H4 (cell line): ENCODE measurements at places on chromosomes 3 and 15.

DNA sequence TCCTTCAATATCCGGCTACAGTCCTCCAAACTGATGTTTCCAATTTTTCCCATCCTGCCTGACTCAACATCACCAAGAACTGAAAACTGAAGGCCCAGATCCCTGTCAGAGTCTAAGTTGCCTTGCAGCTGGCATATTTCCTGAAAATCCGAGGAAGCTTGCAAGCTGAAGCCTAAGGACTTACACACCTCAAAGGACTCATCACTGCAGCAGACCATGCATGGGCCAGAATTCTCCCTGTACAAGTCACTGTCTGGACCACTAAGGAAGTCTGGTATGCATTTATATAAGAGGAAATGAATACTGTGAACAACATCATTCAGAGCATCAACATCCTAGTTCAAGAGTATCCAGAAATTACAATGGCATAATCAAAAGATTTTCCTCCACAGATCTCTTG lies 548.8 kb upstream of the MDFIC2 start:
- no peak for DNase-seq

GRCh38 chr3:116111765-116112164 lies 333.5 kb downstream of the LSAMP start:
- no peak for DNase-seq

GRCh38 chr15:50381438-50381837 lies 26.4 kb upstream of the GABPB1 start:
- DNase-seq: no peak

GRCh38 chr15:84111575-84111974 lies 124.0 kb upstream of the GOLGA6L4 start:
- DNase-seq: no peak

GRCh38 chr15:92655178-92655995 lies at the start of gene FAM174B:
Gene FAM174B (minus strand): TSS chr15:92655775.
- no peak for DNase-seq

DNA sequence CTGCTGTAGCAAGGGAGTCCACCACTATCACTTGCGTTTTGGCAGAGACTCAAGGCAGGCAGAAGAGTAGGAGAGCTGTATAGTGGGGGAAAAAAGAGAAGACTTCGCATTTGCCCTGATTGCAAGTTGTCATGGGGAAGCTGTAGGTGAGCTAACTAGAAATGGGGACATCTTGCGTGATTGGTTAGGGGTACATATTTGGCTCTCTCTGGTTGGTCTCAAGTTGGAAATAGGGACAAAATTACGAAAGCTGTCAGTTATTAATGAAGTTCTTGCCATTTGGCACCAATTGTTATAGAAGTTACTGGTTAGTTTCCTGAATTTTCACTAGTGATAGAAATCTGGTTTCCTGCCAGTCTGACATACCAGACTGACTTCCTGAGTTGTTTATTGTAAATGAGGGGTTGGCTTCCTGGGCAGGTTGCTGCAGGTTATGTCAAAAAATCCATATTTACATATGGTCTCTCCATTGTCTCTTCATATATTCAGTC lies 8.2 kb upstream of the SENP7 start:
- no peak for DNase-seq

- peak; percentile 87 for DNase-seq
Measured at GRCh38 chr3:4426782-4427344, 40.2 kb downstream of the SUMF1 start.

DNA sequence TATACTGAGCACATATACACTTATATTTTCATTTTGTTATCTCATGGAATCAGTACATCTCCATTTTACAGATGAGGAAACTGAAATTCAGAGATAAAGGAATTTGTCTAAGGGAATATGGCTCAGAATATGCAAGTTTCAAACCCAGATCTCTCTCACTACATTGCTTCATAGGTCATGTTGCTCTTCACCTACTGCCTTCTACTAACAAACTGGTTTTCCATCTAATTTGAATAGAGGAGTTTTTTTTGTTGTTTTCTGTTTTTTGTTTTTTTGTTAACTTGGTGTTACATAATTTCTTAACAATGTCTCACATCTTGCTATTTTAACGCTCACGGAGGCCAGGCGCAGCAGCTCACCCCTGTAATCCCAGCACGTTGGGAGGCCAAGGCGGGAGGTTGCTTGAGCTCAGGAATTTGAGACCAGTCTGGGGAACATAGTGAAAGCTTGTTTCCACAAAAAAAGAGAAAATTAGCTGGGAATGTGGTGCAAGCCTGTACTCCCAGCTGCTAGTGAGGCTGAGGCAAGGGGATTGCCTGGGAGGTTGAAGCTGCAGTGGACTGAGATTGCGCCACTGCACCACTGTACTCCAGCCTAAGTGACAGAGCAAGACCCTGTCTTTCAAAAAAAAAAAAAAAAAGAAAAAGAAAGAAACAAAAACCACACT lies 37.0 kb downstream of the FMN1 start:
- no peak for DNase-seq

- peak; percentile 10 for DNase-seq
Measured at GRCh38 chr3:168933614-168934013, 729.9 kb downstream of the MECOM start.
